BJ (cell line): ENCODE measurements at places on chromosomes 7 and 10.

- DNase-seq, result no peak
Measured at GRCh38 chr10:124955868-124956267, 13.9 kb downstream of the ZRANB1 start.

DNA sequence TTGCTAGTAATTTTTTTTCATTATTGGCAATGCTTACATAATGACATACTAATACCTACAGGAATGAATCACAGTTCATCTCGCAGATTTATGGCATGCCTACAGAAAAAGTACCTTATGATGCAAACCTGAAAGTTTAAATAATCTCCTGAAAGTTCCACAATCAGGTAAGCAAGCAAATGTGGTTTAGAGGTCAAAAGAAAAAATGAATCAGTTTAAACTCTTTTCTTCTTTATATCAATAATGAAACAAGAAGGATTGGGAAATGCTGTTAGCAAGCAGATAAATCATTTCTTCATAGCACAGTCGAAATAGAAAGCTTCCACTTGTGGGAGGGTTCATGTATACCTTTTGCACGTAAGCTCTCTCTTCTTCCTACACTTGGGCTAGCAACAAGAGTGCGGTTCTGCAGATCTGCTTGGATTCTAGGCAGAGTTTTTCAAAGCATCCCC is 53.7 kb upstream of the MTPN start:
- no peak for DNase-seq

DNA sequence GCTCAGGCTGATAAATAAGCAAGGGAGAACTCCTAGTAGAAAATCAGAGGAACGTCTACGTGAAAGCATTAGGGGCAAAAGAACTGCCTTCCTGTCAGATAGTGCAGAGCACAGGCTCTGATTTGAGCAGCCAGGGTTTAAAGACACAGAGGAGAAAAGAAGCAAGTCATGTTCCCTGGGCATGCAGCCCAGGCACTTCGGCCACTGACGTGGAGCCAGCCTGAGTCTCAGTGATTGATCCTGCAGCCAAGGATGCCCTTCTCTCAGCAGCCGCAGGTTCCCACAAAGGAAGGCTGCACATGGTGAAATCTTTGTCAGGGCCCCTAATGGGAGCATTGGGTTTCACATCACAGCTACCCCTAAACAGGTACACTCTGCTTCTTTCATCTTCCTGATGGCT is 161.7 kb upstream of the HPS1 start:
- DNase-seq, result no peak

- DNase-seq, result no peak
Measured at GRCh38 chr10:90751107-90751997, 106.5 kb downstream of the HTR7 start.

DNA sequence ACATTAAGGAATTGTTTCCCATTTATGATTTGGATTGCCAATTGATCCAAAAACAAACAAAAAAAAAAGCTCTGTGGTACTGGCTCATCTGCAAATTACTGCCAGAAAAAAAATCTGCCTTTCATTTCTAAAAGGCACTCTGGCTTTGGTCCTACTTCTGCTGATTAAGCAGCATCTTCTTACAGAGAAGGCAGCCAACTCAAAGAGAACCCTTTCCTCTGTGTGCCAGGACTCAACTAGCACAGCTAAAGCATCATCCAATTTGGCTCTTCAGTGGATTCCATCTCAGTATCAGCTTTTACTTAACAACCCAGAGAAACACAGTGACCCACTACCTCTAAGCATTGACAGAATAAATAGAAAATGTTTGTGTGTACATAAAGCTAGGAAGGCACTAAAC is 80.6 kb downstream of the GSAP start:
- DNase-seq, result no peak

DNA sequence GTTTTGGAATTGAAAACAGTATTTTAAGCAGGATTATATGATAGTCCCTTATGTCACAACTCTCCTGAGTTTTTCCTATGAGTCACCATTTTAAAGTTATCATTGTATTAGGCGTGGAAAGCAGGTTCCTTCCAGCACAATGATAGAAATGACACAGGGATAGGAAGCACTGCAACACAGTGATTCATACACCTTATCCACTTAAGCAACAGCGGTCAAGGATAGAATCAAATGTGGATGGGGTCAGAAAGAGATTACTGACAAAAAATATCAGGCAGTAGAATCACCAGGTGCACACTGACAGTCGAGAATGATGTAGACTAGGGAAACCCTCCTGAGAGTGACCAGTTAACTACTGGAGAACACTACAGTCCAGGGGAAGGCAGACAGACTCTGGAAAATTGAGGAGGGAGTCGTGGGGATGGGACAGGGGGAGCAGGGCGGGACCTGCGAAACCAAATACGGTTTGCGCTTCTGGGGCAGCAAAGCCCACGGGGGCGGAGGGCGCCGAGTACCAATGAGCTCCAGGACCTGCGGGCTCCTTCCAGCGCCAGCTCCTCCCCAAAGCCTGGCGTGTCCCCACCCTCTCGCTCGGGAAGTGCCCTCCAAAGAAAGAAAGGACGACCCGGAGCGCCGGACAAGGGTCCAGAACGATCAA is 479 bp downstream of the PNPLA8 start:
- peak; percentile 13 for DNase-seq
